ENCODE measurements at places on chromosomes 2 and 18.

DNA sequence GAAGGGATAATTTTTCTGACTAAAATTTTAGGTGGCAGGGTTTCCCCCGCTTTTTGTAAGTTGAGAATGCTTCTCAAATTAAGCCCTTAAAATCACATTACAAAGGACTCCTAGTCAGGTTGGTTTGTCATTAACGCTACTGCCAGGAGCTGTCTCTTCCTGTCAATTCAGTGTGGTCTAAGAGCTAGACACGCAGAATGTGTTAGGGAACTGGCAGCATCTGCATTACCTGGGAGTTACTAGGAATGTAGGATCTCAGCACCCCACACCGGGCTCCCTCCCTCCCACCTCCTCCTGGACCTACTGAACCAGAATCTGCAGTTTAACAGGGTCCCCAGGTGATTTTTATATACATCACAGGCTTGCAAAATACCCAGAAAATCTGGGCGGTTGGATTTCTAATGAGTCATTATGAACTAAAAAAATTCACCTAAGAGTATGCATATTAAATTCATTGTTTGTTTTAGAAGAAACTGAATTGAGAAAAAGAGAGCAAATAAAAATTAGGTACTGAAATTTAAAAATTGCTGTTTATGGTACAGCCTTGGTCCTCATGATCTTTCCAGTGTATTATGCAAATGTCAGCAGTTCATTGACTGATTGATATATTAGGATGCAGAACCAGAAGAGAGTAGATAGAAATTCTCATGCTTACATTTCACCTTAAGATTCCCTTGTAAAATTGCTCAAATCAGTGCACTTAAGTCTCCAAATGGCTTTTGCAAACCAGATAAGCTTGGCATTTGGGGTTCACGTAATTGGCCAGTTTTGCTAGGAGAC lies 130.9 kb upstream of the ITGA6 start:
- no peak for DNase-seq

DNA sequence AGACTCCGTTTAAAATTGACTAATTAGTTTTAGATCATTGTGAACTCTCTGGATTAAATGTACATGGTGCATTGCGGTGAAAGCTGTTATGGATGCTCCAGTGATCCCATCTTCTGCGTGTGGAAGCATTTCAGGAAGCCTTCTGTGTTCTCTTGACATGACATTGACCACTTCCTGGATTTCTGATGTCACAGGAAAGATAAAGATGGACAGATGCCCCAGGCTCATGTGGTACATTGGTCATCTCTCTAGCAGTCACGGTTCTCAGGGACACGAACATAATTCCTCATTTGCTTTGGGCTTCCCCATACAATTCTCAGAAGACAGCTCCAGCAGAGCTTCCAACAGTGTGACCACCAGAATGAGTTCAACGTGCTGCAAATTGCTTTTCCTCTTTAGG lies 26.9 kb downstream of the AGAP1 start:
- no peak for DNase-seq

GRCh38 chr2:30109856-30110255 lies 37.0 kb upstream of the YPEL5 start:
- no peak for DNase-seq

DNA sequence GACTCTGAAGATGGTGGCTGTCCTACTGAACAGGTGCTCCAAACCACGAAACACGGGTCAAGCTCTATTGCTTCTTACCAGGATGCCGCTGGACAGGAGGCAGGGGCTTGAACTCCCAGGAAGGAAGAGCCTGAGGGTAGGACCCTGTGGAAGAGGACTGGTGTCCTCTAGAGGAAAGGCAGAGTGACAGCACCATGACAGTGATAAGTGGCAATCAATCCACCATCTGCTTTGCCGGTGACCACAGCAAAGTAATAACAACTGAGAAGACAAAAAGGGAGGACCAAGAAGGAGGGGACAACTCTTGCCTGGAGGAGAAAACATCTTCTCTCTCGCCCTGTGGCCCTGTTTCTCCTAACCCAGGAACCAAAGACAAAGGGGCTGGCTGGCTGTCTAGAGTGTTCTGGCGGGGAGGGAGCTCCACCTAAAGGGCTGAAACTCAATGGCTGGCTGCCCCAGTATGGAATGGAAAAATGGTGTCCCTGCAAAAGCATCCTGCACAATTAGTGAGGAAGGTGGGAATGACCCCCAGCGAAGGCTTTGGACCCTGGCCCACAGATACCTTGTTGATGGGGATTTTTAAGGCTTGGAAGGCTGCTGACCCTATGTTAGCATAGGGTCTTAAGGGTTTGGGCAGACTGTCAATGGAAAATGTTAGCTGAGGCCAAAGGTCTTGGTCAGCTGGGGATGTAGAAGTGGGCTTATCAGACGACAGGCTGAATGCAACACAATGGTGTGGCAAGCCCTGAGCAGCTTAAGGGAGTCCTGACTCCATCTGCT lies 35.4 kb downstream of the PROC start:
- no peak for DNase-seq

DNA sequence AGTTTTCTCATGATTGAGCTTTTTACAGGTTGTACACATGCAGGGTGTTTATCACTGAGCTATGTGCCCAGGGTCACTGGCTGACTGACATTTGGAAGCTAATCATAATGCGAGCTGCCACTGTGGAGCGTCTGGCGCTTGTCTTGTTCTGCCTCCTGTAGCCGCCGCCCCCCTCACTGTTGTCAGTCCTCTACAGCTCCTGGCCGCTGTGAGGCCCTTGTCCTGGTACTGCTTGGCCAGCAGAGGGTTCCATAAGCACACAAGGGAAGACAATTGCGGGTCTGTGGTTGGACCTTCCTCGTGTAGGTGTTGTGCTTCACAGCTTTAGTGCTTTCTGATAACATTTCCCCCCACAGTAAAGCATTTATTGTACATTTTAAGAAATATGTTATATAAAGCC lies 105.6 kb upstream of the LDLRAD4 start:
- DNase-seq: no peak

DNA sequence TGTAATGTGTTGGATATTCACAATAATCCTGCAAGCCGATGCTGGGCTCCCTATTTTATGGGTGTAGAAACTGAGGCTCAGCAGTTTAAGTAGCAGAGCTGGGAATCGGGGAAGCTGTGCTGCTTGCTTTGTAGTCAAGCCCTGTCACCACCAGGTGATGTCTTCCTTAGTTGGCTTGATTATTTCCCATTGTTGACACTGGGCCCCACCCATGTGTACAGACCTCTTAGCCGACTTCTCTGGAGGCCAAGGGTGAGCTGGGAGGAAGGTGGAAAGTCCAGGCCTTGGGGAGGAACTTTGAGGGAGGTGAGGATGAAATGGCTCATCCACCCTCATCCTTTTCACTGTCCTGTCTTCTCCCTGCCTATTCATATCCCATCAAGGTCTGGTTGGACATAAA lies 60.0 kb downstream of the CAPN13 start:
- DNase-seq: no peak

DNA sequence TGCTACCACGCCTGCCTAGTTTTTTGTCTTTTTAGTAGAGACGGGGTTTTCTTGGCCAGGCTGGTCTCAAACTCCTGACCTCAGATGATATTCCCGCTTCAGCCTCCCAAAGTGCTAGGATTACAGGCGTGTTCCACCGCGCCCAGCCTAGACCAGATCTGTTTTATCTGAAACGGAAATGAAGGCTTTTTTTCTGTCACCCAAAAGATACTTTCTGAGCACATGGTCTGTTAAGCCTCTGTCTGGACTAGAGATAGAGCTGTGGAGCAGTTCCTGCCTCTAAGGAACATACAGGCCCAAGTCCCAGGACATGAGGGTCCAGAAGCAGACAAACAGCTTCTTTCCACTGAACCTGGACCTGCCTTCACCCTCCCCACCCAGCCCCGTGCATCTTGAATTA lies 43.6 kb upstream of the PTMA start:
- no peak for DNase-seq

GRCh38 chr2:48693066-48693465 lies 62.5 kb downstream of the LHCGR start:
- DNase-seq: no peak

GRCh38 chr2:1663621-1664020 lies 80.7 kb downstream of the PXDN start:
- DNase-seq: no peak

DNA sequence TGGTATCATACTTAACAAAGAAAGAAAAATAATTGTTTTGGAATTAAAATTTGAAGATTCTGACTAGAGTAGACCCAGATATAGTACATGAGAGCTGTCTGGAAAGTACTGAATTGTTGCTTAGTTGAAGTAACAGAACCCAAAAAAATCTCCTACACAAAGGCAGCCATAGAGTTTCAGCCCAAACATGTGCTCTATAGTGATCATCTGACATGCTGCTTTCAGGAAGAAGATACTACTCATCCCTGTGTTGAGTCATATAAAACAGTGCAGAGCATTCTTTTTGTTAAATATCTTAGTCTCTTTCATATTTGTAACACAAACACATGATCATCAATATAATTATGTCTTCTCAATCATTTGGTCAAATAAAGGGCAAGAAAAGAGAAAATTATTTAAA lies 84.8 kb upstream of the PTPRM start:
- no peak for DNase-seq

DNA sequence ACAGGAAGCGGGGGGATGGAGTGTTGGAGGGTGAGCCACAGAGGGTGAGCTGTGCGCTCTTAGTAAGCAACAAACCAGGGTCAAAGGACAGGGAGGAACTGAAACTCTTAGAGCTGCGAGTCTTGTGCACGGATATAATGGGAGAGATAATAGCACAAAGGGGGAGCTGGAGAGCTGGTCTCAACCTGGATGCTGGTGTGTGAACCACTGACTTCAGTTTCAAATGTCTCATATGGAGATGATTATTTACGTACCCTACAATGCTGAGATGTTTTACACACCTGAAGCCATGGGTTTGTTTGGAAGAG lies 35.9 kb downstream of the PTGR3 start:
- DNase-seq: no peak

DNA sequence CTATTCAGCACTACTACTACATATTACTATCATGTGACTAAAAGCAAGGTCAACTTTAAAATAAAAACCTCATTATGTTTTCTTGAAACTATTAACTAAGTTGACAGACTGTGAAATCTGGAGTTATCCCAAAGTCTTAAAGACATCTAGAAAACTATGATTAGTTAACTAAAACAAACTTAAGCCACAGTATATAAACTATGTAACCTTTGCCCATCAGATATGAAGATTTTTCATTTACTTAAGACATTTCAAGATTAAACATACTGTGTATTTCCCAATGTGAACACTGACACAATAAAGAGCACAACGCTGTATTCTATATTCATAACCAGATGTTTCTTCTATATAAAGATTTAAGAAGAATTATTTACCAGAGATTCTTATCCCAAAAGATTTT lies 33.5 kb upstream of the CACNB4 start:
- DNase-seq: no peak

GRCh38 chr2:104866883-104867812 lies 13.2 kb downstream of the POU3F3 start:
- no peak for DNase-seq

GRCh38 chr2:234096164-234096563 lies 45.7 kb downstream of the SPP2 start:
- DNase-seq: no peak

GRCh38 chr2:43230951-43231827 lies 4.8 kb upstream of the ZFP36L2 start:
- DNase-seq: no peak

DNA sequence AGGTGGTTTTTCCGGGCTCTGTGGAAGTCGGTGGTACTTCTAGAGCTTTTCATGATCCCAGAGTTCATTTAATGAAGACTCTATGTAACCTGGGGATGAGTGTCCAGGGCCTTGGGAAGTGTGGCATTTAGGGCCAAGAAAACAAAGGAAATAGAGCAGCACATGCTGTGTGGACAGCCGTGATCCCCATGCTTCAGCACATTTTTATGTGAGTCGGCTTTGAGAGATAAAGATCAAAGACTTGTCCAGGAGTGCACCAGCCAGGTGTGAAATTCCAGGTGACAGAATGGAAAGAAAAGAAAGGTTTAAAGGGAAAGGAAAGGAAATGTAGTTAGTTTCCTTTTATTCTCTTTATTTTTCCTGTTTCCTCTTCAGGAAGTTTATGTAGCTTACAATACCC lies 258.0 kb upstream of the NRP2 start:
- DNase-seq: no peak

GRCh38 chr2:46050489-46050888 lies 246.7 kb upstream of the EPAS1 start:
- DNase-seq: no peak

GRCh38 chr18:27711382-27711781 lies 465.5 kb downstream of the CDH2 start:
- DNase-seq: no peak

GRCh38 chr2:204180649-204181048 lies 244.1 kb downstream of the ICOS start:
- no peak for DNase-seq

- no peak for DNase-seq
These were observed 347.6 kb downstream of the CTNNA2 start for GRCh38 chr2:79860228-79861058.

DNA sequence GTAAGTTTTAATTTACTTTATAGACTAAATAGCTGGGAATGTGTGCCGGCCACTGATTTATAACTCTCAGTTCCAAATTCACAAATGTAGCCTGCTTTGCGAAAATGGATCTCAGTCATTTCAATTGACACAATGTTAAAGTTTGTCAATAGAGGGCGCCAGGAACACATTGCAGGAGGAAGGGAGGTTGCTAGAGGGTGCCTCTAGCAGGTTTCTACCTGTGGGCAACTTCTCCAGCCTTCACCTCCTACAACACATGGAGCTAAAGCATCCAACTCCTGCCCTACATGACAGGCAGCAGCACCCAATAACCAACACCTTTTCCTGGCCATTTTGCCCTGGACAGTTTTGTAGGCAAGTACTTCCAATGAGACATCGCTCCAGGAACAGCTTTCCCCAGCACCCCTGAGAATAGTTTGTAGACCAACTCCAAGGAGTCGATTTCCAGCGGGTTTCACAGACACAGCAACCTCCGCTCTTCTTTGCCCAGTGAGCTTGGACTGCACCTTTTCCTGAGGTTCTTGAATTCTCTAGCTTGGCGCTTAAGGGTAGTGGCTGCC lies 784.8 kb upstream of the CDH2 start:
- DNase-seq: no peak

DNA sequence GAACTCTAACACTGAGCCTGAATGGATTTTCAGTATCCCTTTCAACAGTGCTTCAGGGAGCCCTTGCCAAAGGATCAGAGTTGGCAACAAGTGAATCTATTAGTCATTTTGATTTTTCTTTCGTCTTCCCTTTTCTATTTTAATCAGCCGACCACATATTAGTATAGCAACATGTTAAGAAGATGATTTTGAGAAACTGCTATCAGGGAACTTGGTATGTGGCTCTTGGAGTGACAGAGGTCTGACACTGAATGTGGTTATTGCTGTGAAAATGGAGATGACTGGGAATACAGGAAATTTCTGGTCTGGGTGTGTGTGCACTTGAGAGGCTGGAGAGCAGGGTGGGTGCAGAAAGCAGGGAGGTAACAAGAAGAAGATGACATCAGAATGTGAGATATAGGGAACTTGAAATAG lies 28.7 kb upstream of the IL1RL1 start:
- DNase-seq: no peak

DNA sequence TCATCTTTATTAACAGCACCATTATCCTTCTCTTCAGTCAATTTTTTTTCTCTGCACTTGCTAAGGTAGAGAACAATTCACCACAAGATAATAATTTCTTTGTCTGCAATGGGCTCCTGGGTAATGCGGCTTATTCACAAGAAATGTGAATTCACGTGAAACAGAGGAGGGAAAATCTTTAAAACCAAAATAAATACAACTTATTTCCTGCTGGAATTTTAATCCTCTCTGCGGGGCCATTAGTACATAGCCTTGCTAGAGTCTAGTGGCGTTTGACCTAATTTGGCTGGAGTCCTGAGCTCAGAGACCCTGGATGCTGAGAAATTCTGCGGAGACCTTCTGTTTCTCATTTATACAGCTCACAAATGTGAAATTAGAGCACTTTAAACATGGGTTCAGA lies 319.3 kb upstream of the MMADHC start:
- DNase-seq: no peak
